NCI-H2081 (cell line): ENCODE measurements at places on chromosomes 2 and 18.

- DNase-seq = no peak
These were observed 157.3 kb downstream of the MSH2 start for GRCh38 chr2:47560107-47560819.

DNA sequence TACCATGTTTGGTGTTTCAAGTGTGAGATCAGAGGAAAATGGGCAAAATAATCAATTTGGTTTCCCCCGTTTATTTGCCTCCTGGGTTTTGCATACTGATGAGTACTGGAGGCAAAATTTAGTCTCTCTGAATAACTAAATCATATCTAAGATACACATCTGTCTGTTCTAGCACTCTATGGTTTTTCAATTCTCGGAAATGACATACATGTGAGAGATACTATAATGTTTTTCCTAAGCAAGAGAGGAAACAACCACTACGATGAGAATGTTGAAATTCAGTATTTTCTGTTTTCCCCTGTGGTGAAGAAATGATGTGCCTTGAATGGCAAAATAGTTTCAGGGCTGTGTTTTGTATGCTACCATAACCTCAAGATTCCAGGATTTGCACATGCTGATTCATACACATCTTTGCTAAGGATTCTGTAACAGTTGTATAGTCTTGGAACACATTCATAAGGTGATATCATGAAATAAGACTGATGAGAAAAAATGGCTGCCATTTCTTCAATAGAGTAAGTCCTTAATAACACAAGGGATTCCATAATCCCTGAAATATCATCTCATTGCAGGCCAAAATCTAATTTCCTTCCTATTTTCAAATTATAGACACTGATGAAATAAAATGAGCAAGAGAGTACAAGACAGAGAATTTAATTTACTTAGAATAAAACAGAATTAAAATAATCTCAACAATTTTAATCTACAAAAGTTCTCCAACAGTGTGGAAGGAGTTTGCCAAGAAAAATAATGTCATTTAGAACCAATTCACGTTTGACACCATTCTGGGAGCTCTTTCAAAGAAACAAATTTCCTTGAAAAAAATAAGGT lies 316.6 kb downstream of the FIGN start:
- DNase-seq = no peak

- DNase-seq = no peak
These were observed 82.0 kb upstream of the TTC39C start for GRCh38 chr18:23932385-23933067.

DNA sequence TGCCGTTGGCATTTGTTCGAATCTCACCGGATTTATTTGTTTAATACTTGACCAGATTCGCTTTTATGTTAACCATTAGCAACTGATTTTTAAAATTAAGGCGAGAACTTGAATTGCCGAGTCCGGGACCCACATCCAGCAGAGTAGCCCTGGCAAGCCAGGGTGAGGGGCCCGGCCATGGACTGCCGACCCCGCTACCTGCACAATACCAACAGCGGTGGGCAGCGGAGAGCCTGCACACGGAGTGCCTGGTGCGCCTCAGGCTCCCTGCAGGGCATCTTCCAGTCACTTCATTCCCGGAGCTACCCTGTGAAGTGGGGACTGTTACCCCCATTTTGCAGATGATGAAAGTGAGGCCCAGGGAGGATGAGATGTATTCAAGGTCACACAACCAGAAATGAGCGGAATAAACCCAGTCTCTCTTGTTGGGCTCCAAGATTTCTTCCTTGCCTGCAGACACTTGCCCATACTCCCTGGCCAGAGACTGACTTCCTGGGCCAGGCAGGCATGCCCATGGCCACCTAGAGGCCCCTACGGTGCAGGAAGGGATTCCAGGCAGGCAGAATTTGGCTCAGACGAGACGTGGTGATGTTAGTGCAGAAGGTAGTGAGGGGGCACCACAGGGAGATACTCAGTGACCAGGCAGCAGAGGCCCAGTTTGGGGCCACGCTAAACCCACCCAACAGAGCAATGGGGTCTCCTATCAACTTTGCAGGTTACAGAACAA lies 2.9 kb downstream of the FBLN7 start:
- no peak for DNase-seq

DNA sequence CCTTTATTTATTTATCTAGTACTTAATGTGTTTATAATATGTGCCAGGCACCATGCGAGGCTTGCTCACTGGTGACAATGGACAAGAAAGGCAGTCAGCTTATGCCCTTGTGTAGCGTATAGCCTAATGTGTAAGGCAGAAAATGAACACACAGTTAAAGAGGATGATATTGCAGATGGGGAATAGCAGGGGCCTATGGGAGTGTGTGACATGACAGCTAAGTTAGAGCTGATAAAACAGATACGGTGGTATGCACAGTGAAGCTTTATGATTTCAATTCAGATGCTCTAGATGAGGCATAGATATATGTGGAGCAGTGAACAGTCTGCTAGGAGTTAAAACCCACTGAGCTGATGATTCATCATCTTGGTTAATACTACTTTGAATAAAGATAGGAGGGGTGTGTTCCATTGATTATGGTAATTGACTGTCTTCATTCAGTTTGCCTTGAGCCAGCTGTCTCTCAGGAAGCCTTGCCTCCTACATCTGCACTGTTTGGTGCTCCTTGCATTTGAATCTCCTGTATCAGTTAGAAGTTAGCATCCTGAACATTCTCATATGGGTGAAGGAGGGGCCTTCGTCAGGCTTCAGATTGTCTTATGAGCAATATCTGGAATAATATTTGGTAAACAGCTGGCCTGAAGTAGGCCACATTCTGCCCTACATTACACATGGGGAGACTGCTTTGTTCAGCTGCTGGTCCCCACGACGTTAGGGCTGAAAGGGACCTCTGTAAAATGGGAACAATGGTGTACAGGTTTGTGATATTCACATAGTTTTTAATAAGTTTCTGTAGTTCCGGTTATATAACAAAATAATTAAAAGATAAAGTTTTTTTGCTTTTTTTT lies 13.2 kb downstream of the MAP4K4 start:
- no peak for DNase-seq

DNA sequence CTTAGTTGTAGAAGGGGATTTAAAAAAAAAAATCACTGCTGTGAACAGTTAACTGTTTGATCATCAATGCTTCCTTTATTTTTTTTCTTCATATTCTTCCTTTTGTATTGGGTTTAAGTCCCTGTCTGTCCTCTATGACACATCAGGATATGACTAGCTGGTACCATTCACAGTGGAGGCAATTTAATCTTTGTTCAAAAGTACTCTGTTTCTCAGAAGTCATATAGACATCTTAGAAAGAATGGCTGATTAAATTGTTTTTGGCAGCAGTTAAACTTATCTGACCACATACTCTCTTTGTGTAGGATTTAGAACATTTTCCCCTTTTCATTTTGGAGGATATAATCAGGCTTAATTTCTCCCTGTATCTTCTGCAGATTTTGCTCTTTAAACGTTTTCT lies 807.8 kb upstream of the CDH2 start:
- DNase-seq = no peak

- no peak for DNase-seq
These were observed 100.1 kb upstream of the ERBB4 start for GRCh38 chr2:212638694-212639093.
